ENCODE measurements at places on chromosomes 1 and 21.

DNA sequence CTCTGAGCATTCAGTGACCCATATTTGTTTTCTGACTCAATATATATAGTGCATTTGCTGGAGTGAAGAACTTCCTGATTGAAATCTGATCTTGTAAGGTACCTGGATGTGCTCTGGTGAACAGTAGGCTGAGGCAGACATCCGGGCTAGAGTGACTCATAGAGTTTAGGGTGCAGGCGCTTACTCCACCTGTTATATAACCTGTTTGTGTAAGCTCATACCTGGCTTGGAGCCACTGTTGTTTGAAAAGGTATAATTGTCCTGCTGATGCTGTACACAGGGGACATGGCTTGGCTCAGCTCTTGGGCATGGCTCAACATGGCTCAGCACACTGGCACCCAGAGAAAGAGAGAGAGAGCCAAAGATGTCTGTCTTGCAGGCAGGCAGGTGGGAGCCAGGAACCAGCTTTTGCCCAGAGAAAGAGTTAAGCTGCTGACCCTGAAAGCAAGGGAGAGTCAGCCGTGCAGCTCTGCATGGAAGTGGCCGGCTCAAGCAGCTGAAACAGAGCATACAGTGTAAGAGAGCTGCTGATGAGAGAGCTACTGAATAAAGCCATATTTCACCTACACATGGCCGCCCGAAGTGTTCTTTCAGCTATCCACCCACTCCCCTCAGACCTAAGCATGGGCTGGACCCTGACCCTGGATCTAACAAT, 43.2 kb downstream of the GJA5 start:
- DNase-seq: no peak

DNA sequence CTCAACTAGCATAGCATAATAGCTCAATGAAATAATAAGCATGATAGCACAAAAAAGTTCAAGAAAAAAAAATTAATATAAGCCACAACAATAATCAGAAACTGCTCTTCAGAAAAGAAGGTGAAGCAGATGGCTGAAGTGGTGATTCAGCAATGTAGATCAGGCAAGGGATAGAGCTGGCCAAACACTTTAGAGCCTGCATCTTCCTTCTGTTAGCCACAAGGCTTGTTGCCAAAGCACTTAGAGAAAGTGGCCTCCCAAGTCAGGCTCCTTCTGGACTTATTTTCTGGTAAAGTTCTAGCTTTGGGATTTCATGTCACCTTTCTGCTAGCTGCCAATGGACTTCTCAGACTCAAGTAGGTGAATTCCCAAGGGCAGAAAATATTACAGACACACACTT, 60.3 kb upstream of the C1orf87 start:
- no peak for DNase-seq

GRCh38 chr1:84973498-84974334, 23.2 kb downstream of the MCOLN2 start:
- DNase-seq: no peak

DNA sequence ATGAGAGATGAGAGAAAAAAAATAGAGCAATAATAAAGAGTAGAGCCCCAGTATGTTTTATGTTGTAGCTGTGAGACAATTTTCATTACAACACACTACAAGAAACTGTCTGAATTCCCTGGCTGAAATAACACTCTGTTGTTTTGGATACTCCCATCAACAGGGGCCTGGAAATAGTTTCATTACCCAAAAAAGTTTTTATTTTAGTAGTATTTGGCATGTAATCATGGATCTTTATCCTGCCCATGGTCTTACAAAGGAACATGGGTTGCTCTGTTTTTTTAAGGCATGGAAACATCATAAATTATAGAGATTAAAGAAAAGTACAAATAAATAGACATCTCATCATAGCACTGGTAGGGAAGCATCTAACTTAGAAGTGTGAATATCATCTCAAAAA, 56.3 kb downstream of the GNG12 start:
- no peak for DNase-seq

- DNase-seq: no peak
Observed at GRCh38 chr21:31012133-31013089, 25.9 kb downstream of the KRTAP19-8 start.

Data from stimulated activated CD8-positive, alpha-beta memory T cell treated with anti-CD3 and anti-CD28 coated beads, Interleukin-4, amount 100 ng/mL, for 1 hour (primary cell).